Thoracic aorta (tissue), 2 donors: ENCODE measurements at places on chromosomes 11 and 22.

DNA sequence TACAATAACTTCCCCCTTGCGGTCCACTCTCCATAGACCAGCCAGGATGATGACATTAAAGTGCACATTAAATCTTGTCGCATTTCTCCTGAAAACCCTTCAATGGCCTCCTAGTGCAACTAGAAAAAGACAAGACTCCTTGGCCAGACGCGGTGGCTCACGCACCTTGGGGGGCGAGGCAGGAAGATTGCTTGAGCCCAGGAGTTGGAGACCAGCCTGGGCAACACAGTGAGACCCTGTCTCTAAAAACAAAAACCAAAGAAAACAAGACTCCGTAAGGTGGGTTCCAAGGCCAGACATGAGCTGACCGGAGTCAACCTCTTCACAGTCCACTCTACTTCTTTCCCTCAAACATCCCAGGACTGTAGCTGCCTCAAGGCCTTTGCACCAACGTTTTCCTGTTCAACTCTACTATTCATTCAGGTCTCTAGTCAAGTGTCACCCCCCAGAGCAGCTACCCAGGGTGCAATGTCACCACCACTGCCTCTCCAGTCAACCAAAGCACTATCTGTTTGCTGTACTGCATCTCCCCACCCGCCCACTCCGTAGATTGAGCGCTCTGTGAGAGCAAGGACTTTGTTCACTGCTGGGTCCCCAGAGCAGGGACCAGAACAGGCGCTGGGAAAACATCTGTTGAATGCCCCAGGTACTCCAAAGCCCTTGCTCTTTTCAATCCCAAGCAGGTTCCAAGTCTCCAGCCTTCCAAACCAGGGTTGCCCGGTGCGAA lies 739 bp downstream of the ZMAT5 start:
- DNase-seq: no peak

DNA sequence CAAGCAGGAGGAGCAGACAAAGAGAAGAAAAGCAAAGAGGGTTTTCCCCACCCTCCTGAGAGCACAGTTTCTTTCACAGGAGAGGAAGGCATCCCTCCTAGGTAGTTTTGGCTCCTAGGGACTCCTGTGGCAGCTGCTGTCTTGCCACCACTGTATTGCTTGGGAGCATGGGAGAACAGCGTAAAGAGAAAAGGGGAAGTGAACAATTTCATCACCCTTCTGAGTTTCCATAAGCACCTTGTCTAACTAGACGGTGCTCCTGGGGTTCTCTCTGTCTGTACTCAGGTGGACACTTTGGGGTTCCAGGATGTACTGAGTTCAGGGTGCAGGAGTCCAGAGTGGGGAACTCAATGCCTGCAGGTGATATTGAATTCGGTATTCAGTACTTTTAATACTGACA lies 1430.5 kb downstream of the TBC1D22A start:
- no peak for DNase-seq

GRCh38 chr11:14327116-14327515 lies 31.9 kb downstream of the RRAS2 start:
- no peak for DNase-seq

- no peak for DNase-seq
Observed at GRCh38 chr11:60863550-60864521, 3.5 kb upstream of the ZP1 start.

GRCh38 chr11:70688142-70688541 lies 289.8 kb downstream of the CTTN start:
- no peak for DNase-seq

- DNase-seq: no peak
Observed at GRCh38 chr11:101445761-101446160, 138.0 kb downstream of the TRPC6 start.

DNA sequence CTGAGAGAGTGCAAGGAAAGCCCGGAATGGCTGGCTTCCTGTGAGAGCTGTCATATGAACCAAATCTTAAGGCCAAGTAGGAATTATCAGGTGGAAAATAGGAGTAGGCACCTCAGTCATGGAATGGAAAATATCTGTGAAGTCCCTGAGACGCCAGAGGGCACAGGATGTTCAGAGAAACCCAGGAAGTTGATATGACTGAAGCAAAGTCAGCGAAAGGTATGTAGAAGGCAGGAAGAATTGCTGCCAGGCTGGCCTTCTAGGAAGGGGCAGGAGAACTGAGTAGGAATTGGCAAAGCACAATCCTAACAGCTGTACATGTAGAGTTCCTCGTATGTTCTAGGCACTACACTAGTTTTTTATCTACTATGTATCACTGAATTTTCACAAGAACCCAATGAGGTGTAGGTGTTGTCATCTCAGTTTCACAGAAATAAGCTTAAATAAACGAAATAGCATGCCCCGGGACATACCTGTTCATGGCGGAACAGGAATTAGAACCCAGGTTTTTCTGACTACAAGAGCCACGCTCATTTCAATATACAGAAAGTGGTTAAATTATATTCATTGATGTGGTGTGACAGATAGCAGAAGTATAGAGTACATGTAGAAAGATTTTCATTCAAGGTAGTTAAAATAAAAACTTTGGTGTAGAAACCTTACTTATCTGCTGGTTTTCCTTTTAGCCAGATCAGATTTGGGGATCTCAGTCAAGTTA lies 17.0 kb downstream of the HMGXB4 start:
- no peak for DNase-seq

DNA sequence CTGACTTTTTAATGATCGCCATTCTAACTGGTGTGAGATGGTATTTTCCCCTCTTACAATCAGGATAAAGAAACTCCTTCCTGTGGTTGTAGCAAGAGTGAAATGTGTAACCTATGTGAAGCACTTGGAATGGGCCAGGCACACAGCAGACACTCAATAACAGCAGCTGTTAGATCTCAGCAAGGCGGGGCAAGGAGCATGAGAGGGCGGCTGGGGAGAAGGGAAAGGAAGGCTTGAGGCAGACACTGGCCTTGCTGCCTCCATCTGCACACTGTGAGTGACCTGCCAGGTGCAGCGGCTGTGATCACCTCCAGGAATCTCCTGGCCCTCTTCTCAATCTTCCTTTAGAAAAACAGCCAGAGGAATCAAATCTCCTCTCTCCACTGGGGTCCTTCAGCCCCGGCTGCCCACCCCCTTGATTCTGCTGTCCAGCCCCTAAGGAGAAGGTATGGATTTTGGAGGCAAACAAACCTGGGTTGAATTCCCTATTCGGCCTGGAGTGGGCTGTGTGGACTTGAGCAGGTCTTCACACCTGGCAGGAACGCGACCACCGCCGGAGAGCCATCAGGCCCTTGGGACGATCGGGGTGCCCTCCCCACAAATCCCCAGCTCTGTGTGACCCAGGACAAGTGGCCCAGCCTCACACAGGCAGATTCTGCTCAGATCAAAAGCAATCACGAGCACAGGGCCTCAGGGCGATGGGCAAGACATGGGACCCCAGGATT lies 49.0 kb downstream of the RPUSD4 start:
- DNase-seq: no peak

- no peak for DNase-seq
Observed at GRCh38 chr11:36243641-36244040, 45.6 kb downstream of the COMMD9 start.

DNA sequence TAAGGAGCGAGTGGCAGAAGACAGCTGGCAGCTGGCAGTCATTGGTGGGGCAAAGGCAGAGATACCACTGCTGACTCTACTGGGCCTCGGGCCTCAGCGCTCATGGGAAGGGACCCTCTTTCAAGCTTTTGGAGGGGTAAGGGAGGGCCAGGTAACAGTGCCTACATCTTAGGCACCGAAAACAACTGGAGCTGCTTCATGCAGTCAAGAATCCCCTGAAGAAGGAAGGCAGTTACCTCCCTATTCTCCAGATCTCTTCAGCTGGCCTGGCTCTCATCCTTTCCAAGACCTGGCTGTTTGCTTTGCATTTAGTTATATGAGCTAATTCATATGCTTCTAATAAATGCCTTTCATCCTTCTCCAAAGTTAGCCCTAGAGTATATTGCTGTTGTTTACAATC lies 15.8 kb upstream of the ZNF74 start:
- DNase-seq: no peak

- no peak for DNase-seq
Observed at GRCh38 chr11:59770319-59770718, 15.1 kb downstream of the STX3 start.

- DNase-seq: no peak
Observed at GRCh38 chr11:72013765-72014711, 15.3 kb downstream of the IL18BP start.

GRCh38 chr11:47411884-47412746 lies 3.7 kb downstream of the SLC39A13 start:
- DNase-seq: no peak

GRCh38 chr11:33377412-33378370 lies 120.5 kb downstream of the HIPK3 start:
- no peak for DNase-seq

DNA sequence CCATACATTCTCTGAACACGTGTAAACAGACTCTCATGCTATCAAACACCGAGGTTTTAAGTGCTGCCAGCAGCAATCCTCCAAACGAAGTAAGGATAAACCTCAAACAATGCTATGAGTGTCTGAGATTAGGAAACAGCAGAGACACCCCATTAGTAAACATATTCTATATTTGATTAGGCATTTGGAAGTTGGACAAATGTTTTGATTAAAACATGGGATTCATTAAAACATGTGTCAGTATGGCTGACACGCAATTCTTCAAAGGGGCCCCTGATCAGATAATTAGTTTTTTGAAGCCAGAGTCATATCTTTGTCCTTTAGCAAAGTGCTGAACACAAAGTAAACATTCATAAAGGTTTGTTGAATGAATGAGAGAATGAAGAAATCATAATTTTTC lies 33.2 kb upstream of the BLID start:
- DNase-seq: no peak

GRCh38 chr11:118915941-118916841 lies 9.5 kb downstream of the BCL9L start:
- DNase-seq: no peak

DNA sequence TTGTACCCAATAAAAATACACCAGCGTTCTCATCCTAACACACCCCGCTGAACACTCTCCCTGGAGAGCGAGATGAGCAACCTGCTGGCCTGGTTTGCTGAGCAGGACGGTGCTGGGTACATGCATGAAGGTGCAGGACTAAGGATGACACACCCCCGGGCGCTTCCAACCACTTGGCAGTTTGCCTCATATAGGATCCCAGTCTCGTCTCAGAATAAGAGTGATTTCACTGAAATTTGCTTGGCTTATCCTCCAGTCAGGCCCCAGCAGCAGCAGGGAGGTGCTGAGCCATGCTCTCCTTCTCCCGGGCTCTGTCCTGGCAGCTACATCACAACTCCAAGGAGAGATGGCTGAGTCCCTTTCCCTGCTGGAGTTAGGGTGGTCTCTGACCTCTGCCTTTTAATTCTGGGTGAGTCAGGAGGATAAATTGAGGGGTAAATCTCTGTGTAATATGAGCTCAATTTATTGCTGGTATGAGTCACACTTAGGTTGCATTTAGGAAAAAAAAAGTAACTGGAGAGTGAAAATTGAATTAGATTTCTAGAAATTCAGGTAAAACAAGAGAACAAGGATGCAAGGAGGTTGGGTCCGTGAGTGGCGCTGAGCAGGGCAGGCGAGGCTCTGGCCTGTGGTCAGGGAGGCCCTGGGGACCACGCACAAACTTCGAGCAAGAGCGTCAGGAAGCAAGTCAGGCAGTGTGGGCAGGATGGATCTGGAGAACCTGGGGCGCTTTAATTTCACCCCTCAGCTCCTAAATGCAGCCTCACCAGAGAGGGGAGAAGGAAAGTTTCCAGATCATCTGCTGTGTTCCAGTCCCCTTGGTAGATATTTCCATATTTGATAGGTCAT lies 974.0 kb downstream of the TBC1D22A start:
- no peak for DNase-seq

DNA sequence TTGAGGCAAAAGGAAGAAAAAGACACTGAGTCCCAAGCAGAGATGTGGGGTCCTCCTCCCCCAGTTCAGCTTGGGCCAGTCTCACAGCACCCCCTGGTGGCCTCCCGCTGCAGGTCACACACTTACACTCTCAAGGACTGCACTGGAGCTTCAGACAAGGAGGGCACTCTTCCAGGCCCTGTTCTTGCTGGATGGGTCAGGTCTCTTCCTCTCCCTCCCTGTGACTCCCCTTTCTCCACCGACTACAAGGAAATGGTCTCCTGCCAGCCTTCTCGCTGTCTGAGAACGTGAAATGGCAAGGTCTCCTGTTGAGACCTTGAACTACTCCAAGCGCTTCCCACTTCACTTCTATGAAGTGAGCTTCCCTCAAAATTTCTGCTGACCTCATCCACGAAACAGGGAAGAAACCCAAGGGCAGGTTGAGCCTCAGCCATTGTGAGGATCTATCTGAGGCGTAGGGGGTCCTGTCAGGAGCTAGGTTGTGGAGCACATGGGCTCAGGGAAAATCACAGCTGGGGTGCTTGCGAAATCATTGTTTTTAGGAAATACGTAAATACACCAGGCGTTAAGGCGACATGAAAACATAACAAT lies 11.2 kb upstream of the IGLL1 start:
- DNase-seq: no peak

GRCh38 chr11:65563601-65564000 lies 5.4 kb upstream of the LTBP3 start:
- no peak for DNase-seq

DNA sequence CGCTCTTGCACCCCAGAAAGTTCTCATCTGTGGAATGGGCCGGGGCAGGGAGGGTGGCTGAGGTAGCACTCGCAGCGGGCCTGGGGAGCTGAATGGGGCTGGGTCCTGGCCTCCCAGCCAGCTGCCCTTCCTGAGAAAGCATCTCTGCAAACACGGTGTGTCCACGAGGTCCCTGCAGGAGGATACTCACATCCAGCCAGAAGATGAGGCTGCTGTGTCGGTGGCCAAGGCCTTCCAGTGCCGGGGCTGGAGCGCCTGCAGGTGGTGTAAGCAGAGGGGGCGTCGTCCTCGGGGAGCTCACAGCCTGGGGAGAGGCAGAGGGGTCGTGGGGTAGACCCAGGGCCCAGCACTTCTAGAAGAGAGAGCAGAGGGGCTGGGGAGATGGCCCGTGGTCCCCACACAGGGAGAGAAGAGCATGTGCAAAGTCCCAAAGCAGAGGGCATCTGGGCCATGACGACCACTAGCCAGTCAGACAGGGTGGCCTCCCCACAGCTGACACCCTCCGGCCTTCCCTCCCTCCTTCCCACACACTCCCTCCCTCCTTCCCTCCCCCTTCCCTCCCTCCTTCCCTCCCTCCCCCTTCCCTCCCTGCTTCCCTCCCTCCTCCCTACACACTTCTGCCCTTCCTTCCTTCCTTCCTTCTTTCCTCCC lies 97.9 kb downstream of the WNT7B start:
- no peak for DNase-seq

DNA sequence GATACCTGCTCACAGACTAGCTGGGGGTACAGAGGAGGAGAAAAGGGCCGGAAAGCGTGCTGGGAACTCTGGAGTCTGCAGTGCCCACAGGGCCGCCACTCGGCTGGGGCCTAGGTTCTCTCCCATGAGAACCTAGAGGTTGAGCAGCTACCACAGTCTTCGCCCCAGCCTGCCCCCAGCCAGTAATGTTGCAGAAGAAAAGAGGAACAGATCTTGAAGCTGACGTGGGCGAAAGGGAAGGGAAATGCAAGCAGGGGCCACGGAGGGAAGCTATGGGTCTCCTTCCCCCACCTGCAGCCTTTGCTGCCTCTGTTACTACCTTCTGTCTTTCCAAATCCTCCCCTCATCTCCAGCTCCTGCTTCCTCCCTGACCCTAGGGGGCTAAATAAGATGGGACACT lies 28.8 kb upstream of the P2RY2 start:
- DNase-seq: no peak

GRCh38 chr11:91421641-91422040 lies 803.0 kb upstream of the FAT3 start:
- DNase-seq: no peak

- no peak for DNase-seq
Observed at GRCh38 chr11:128589998-128590397, 2.6 kb upstream of the ETS1 start.
